Stimulated activated CD8-positive, alpha-beta memory T cell treated with anti-CD3 and anti-CD28 coated beads, Interleukin-12 subunit alpha, Interleukin-12 subunit beta, amount 100 ng/mL, for 4 hours (primary cell): ENCODE measurements at places on chromosomes 6 and 20.

DNA sequence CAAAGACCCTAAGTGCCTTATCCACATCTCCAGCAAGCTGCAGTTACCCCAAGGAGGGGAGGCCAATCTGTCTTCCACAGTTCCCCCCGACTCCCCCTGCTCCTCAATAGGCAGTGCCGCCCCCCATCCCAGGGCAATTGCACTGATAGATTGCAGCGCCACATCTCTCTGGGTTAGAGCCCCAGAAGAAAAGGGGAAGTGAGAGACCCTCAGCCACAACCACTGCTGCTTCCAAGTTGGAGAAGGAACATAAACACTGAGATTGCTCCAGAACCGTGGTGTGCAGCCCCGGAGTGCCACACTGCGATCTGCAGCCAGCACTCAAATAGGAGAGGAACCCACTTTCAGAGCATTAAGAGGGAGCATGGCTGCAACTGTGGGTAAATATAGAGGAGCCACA is 101.5 kb downstream of the RWDD2A start:
- no peak for DNase-seq

- no peak for DNase-seq
These were observed 80.2 kb downstream of the PLCB1 start for GRCh38 chr20:8212286-8212685.

DNA sequence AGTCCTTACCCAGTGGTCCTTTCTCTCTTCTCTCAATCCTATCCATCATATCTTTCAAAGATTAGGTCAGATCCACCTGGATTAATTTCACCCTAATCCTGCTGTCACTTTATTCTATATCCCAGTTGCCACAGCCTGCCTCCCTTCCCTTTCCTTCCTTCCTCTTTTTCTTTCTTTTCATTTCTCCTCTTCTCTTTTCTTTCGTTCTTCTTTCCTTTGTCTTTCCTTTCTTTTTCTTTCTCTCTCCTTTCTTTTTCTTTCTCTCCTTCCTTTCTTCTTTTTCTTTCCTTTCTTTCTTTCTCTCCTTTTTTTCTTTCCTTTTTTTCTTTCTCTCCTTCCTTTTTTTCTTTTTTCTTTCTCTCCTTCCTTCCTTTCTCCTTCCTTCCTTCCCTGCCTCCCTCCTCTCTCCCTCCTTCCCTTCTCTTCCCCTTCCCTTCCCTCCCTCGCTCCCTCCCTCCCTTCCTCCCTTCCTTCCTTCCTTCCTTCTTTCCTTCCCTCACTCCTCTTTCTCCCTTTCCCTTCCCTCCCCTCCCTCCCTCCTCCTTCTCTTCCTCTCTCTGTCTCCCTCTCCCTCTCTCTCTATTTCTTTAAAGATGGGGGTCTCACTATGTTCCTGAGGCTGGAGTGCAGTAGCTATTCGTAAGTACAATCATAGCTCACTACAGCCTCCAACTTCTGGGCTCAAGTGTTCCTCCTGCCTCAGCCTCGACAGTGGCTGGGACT is 15.1 kb upstream of the RPN2 start:
- no peak for DNase-seq

DNA sequence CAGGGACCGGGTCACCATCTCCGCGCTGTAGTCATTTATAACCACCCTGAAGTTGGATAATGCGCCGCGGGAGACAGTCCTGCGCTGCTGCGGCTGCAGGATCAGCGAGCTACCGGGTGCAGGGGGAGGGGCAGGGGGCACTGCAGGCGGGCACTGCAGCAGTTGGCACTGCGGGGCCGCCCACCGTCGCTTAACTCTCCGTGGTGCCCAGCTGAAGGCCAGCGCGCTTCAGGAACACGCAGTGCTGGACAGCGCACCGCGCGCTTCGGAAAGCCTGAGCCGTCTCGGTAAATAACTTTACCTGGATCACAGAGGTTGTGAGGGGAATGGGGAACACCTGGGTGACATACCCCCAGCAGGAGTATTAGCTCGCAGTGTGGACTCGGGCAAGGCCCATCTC is 12.4 kb upstream of the LRFN2 start:
- DNase-seq = no peak

DNA sequence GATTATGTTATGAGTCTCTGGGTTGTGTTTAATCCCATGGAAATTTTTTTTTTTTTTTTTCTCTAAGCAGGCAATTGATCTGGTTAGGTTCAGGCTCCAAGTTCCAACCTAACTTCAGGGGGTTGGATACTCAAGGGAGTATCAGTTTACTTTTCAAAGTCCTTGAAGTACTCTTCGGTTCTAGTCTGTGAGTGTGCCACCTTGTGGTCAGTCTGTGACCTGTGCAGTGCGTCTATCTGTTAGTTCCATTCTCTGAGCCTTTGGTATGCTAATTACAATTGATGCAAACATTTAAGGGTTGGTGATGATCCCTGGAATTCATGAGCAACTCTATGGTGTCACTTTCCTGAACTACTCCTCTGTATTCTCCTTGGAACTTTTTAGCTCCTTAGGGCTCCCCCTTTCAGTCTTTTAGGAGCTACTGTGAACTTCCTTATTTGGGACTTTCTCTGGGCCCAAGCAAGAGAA is 342.0 kb downstream of the SOX4 start:
- DNase-seq = no peak

- no peak for DNase-seq
These were observed 238.7 kb downstream of the CDH4 start for GRCh38 chr20:61490721-61491120.

- no peak for DNase-seq
These were observed 320.0 kb downstream of the GJA1 start for GRCh38 chr6:121755485-121755884.

DNA sequence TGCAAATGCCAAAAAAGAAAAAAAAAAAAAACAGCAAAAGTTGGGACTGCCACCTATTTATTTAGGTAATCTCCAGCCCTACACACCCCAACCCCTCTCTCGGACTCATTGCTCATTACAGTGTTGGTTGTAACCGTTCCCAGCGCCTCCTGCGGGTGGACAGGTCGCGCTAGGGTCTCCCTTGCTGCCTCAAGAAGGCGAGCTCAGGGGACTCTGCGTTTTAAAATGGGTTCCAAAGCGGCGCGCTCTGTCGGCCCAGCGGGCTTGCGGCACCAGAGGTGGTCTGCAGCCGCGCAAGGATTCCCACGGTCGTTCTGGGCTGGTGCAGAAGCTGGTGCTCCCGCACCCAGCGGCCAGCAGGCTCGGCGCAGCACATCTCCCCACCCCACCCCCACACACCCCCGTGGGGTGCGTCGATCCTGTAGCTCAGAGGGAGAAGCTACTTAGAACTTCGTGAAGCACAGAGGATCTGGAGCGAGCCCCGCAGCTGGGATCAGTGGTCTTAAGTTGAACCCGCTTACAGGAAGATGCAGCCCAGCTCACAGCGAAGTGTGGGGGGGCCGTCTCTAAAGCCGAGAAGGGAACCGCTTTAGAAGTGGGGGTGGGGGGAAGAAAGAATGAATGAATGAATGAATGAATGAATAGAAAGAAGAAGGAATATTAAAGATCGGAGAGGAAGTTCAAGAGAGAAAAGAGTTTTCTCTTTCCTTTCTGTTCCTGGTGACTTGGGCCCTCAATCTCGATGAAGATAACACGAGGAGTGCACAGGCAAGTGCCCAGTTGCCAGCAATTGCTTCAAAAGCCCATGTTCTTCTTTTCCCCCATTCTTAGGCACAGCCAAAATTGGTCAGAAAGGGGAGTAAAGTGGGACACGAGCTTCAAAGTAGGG is 780 bp downstream of the TFAP2A start:
- DNase-seq = no peak

GRCh38 chr6:95099410-95099809 is 477.9 kb upstream of the MANEA start:
- no peak for DNase-seq

DNA sequence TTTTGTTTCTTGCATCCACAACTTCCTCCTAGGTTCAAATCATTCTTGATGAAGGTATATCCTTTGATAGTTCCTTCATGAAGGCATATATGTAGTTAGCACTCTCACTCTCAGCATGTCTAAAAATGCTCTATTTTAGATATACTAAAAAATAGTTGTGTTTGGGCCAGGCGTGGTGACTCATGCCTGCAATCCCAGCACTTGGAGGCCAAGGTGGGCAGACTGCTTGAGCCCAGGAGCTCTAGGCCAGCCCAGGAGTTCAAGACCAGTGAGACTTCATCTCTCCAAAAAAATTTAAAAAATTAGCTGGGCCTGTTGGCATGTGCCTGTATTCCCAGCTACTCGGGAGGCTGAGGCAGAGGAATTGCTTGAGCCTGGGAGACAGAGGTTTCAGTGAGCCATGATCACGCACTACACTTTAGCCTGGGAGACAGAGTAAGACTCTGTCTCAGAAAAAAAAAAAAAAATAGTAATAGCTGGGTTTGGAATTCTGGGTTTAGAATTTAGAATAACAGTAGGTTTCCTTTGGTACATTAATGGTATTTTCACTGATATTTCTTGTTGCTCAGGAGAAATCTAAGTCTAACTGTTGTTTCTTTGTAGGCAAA is 7.0 kb downstream of the SERAC1 start:
- no peak for DNase-seq

DNA sequence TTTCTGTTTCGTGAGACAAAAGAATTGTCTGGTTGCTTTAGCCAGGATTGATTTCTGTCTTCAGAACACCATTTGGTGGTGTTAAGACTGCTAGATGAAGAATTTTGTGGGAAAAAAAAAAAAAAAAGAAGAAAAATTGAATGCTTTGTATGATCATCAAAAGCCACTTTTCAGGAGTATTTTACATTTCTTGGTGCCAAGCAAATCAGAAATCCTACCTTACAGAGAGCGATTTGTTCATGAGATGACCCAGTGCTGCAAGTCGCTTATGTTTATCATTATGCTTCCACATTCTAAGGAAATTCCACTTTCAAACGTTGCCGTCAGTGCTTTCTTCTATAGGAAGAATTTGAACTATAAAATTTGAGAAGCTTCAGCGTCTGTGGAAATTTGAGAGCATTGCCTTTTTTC is 228.7 kb downstream of the BCKDHB start:
- DNase-seq = no peak

GRCh38 chr6:134853111-134854055 is 96.5 kb downstream of the ALDH8A1 start:
- no peak for DNase-seq

DNA sequence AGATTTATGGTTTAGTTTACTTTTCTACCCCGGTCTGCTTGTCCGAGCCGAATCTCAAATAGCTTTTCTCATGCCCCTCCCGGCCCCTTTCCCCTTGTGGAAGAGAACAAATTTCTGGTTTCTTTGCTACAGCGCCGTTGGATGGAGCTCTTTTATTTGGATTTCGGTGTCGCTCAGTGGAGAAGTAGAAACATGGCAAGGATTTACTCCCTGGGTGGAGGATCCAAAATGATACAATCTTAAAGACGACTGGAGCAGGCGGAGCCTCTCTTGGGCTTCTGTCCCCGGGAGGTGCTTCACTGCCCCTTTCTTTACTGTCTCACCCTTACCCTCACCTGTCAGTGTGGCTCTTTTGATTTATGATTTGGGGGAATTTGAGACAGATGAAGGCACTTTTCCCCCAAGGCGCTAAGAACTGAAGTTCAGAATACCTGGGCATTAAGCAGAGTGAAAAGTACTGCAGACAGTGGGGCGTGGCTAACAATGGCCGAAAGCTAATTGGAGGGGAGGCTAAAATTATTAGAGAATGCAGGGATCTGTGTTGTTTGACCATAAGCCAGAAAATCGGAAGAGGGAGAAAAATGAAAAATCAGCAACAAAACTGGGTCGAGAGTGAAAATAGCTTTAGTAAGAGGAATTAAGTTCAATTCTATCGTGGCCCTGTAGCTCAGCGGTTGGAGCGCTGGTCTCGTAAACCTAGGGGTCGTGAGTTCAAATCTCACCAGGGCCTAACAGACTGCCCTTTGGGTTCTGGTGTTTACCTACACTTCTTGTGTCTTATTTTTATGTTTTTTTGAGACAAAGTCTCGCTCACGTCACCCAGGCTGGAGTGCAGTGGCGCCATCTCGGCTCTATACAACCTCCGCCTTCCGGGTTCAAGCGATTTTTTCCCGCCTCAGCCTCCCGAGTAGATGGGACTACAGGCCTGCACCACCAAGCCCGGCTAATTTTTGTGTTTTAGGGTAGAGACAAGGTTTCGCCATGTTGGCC is 145.1 kb upstream of the ZNF184 start:
- DNase-seq = no peak

GRCh38 chr6:24910331-24910960 is 25.3 kb downstream of the RIPOR2 start:
- DNase-seq = no peak

DNA sequence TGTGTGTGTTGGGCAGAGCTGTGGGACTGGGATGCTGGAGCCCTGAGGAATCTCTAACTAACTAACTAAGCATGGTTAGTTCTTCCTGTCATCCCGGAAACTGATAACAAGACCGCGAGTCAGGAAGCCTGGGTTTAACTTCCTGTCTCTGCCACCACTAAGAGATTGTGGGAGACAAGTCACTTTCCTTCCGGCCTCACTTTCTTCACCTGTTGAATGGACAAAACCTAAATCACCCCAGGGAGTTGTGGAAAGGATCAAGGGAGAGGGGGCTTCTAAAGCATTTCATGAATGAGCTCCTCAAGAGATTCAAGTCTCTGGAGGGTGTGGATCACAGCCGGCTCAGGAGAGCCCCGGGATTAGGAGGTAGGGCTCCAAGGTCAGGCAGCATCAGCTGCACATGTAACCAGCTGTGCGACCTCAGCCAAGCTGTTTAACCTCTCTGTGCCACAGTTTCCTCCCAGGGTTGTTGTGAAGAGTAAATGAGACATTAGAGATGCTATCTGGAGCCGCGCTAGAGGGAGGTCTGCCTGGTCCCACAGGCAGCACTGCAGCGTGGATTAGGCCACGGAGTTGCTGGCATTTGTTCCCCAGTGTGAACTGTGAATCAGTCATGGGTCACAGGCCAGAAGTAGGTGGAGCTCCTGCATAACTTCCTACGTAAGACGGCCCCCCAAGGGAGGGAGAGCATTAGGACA is 105.1 kb downstream of the TOX2 start:
- DNase-seq = no peak

- DNase-seq = no peak
These were observed 892.5 kb upstream of the EYS start for GRCh38 chr6:66599541-66599940.

GRCh38 chr6:7911345-7911725 is 747 bp upstream of the TXNDC5 start:
- no peak for DNase-seq

DNA sequence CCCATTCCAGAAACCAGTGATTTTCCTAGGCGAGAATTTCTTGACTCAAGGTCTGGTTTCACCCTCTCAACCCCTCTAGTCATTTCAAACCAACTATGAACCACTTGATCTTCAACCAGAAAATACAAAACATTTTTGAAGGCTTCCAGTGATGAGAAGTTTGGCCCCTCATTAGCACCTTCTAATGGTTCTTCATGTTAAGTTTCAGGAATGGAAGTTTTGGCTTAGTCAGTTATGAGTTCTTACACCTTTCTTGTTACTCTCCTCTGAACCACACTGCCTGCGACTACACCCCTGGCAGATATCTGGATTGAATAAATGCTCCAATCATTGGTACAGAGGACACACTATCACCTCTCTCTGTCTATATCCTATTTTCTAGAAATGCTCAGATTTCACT is 67.2 kb downstream of the GJA10 start:
- DNase-seq = no peak
